ENCODE measurements at places on chromosomes 1 and 21.

- DNase-seq: no peak
These were observed 37.3 kb upstream of the EDN2 start for GRCh38 chr1:41521766-41522165.

- no peak for DNase-seq
These were observed 22.8 kb upstream of the ZNF697 start for GRCh38 chr1:119670898-119671297.

DNA sequence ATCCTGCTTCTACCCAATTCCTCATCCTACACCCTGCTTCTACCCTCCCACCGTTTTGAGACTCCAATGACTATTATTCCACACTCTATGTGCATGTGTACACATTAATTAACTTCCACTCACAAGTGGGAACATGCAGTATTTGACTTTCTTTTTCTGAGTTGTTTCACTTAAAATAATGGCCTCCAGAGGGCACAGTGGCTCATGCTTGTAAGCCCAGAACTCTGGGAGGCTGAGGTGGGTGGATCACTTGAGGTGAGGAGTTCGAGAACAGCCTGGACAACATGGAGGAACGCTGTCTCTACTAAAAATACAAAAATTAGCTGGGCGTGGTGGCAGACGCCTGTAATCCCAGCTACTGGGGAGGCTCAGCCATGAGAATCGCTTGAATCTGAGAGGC, 464.8 kb downstream of the PTBP2 start:
- no peak for DNase-seq

- no peak for DNase-seq
These were observed 1.4 kb downstream of the UCK2 start for GRCh38 chr1:165828669-165829329.

- DNase-seq: no peak
These were observed 214.7 kb upstream of the PTGFR start for GRCh38 chr1:78275906-78276685.

DNA sequence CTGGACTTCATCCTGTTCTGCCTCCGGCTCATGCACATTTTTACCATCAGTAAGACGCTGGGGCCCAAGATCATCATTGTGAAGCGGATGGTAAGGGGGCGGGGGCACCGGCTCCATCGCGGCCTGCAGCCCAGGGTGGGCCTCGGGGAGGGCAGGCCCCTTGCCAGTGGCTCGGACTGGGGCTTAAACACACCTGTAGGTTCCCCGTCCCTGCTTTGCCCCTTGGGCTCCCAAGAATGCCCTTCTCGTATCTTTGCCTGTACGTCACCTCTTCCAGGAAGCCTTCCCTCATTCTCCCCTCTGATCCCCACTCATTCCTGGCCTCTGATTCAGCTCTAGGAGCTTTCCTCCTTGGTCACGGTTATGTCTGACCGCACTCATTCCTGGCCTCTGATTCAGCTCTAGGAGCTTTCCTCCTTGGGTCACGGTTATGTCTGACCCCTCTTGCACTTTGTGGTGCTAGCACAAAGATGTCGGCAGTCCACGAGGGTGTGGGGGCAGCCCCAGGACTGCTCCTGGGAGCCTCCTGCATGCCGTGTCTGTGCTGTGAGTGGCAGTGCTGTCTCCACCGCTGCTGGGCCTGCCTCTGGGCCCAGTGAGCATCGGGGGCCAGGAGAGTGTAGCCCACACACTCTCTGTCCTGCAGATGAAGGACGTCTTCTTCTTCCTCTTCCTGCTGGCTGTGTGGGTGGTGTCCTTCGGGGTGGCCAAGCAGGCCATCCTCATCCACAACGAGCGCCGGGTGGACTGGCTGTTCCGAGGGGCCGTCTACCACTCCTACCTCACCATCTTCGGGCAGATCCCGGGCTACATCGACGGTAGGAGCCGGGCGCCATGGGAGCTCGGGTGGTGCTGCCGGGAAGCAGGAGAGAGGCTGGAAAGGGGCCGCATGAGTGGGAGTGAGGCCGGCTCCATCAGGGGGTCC, 49.1 kb upstream of the LRRC3 start:
- no peak for DNase-seq

GRCh38 chr1:241331328-241332036, 25.5 kb downstream of the RGS7 start:
- no peak for DNase-seq

DNA sequence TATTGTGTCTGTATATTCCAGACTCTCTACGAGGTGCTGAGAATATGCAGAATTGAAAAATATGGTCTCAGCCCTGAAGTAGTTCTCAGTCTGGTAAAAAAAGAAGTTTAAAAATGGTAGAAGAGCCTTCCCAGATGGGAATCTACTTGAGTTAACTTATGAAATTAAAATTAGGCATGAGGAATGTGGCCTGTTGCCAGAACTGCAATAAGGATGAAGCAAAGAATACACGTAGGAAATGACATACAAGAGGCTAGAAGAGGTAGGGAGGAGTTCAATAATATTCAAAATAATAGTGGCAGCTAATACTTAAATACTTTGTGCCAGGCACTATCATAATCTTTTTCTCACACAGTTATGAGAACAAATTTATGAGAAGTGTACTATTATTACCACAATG, 6.3 kb downstream of the ASPM start:
- no peak for DNase-seq

DNA sequence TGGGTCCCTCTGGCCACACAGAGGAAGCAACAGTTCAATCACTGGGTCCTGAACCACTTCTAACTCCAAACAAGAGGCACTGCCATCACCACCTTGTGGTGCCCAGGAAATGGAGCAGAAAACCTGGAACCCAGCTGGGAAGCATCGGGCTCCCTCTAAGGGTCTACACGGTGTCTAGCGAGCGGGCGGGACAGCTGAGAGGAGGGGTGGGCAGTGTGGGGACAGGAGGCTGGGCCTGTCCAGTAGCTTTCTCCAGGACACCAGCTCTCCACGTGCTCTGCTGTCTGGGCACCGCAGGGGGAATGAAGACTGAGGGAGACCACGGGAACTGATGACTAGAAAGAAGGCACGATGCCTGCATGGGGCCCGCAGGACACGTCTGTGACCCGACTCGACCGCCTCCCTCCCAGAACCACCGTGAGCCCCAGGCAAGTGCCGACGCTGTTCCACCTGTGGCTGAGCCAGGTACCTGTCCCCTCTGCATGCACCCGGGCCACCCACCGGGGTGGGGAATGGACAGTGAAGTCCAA, 5.4 kb upstream of the PRDM15 start:
- DNase-seq: no peak

DNA sequence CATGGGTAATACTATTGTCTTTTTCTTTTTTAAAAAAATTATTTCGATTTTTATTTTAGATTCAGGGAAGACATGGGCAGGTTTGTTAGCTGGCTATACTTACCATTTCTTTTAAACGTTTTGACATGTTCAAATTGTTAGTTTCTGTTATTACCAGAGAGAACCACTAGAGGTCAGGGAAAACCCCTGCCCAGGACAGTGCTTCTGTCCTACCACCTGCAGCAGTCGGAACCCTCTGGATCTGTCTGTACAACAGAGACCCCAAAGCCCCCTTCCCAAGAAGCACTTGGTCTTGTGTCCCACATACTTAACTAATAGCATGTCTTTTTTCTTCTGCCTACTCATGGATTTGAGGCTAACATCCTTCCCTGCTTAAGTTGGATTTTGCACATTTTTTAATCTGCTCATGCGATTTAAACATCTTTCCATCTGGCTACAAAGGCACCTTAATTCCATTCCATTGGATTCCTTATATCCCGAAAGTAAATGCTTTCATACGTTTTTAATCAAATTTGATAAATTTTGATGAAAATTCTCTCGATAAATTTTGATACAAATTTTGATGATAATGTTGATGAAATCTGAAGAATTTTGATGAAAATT, 10.0 kb upstream of the C1orf115 start:
- peak; percentile 9 for DNase-seq

GRCh38 chr1:151516031-151516511, 4.9 kb downstream of the CGN start:
- DNase-seq: no peak

- peak; percentile 70 for DNase-seq
These were observed 10.8 kb downstream of the ADAMTSL4 start for GRCh38 chr1:150560011-150560438.

- DNase-seq: peak; percentile 2
These were observed 80.2 kb upstream of the GREM2 start for GRCh38 chr1:240691909-240692705.

GRCh38 chr21:41610042-41610839, 102.3 kb upstream of the TMPRSS2 start:
- DNase-seq: no peak

GRCh38 chr21:19420565-19420964, 1017.0 kb upstream of the TMPRSS15 start:
- no peak for DNase-seq

- no peak for DNase-seq
These were observed 20.0 kb downstream of the IL6R start for GRCh38 chr1:154425172-154425571.

- no peak for DNase-seq
These were observed 27.3 kb downstream of the AGMAT start for GRCh38 chr1:15557594-15557993.

GRCh38 chr1:59271561-59272260, 25.2 kb upstream of the FGGY start:
- DNase-seq: no peak

GRCh38 chr1:31757204-31757679, 6.9 kb downstream of the ADGRB2 start:
- DNase-seq: no peak

DNA sequence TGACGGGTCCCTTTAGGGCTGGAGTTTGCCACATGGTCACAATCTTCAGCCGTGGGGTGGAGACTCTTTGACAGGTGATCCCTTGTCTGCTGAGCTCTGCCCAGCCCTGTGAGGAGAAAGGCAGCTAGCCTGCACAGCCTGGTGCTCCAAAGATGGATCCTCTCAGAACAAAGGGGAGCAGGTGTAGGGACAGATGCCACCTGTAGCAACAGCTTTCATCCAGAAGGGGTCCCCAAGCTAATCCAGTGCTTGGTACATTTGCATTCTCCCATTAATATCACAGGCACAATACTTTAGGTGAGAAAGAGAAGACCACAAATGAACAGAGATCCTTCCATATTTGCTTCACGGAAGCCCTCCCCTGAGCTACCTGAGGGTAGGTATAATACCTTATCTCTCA, 93.2 kb downstream of the CCDC185 start:
- no peak for DNase-seq

DNA sequence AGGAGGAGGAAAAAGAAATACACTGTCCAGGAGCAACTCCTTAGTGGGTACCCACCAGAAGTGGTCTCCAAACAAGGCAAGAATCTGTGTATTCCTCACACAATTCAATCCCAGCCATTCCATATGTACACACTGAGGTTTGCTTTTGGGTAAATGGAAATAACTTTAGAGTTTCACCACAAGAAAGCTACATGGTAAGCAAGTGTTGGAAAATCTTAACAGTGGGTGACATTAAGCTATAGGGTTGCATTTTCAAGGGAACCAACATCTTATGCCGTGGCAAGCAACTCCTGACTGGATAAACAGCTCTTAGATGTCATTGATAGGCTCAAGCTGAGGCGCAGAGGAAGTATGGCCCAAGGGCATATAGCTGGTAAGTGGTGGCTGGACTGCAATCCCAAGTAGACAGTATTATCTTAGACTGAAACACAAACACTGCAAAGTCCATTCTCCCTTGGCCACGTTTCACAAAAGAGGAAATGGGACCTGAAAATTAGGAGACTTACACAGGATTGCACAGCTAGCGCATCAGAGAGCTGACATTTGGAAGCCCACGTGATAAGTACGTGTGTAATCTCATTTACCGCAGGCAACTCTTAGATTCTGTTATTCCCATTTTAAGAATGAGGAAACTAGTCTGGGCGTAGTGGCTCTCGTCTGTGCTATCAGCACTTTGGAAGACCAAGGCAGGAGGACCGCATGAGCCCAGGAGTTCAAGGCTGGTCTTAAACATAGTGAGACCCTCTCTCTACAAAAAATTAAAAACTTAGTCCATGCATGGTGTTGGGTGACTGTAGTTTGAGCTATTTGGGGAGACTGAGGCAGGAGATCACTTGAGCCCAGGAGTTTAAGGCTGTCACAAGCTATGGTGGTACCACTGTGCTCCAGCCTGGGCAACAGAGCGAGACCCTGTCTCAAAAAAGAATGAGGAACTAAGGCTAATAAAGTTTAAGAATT, 4.0 kb upstream of the BRWD1 start:
- no peak for DNase-seq

- peak; percentile 15 for DNase-seq
These were observed 37.8 kb upstream of the GBP5 start for GRCh38 chr1:89310505-89310904.

DNA sequence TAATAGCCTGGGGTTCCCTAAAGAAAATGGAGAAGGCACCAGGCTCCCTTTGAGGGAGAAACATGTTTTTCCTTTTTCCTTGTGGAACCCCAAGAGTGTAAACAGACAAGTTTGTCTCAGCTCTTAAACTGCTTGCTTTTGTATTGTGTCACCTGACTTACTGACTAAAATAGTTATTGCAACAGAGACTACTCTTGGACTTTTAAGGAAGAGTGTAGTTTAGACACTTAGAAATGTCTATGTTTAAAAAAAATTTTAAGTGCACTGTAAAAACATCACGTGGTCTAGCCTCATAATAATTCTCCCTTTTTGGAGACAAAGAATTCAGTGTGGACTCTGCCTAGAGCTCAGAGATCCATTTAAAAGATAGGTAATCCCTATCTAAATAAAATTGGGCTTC, 141.1 kb downstream of the TRIM33 start:
- DNase-seq: no peak

GRCh38 chr1:36369061-36369861, 16.5 kb downstream of the STK40 start:
- DNase-seq: peak; percentile 78

DNA sequence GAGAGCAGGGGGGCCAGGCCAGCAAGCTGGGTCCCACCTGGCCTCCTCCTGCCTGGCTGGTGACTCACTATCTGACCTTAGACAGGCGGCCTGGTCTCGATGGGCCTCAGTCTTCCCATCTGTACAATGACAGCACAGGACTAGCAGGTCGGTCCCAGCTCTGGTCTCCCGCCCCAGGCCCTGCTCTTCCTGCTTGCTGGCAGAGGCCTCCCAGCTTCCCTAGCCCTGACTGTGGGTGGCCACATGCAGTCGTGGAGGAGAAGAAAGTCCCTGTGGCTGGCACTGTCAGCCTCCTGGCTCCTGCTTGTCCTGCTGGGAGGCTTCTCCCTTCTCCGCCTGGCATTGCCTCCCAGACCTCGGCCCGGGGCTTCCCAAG, 817 bp downstream of the EXTL1 start:
- no peak for DNase-seq

- no peak for DNase-seq
These were observed 12.1 kb downstream of the DNAJC16 start for GRCh38 chr1:15538771-15539170.

DNA sequence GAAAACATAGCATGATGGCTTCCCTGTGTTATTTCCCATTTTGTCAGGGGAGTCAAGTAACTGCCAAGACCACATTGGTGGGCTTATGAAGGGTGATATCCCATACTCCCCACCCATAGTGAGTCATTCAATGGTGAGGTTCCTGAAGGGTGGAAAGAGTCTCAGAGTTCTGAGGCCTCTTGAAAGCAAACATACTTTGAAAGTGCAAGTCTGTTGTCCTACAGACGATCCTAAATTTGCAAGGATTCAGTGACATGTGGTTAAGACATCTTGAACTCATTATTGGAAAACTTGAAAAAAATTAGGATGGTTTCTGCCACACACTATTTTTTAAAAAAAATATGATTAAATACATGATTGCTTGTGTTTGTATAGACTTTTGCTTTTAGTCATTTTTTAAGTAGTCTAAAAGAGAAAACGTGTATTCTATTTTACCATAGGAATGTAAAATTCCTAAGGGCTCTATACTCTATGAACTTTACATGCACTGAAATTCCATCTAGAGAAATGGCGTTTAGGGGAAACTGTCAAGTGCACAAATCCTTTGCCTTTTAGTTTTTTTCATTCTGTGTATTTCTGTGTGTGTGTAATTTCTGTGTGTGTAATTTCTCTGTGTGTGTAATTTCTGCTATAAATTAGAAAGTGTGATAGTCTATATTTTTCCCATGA, 225.5 kb upstream of the ADAMTS5 start:
- DNase-seq: no peak
